ENCODE measurements at places on chromosomes 1 and 21.

- no peak for DNase-seq
Observed at GRCh38 chr1:174964972-174965361, 34.8 kb upstream of the CACYBP start.

DNA sequence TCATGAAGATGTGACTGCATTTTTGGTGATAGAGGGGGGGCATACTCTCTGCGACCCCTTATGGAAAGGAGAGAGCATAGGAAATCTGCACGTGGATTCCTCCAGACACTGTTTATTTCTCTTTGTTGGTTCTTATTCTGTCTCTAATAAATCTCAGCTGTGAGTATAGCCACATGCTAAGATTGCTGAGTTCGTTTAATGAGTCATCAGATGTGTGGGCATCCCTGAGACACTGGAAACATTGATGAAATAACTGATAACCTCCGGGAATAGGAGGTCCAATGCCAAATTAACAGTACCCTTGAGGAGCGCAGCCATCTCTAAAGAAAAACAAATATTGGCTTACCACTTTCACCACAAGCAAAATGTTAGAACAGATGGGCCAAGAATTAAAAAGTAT lies 880.2 kb upstream of the NEGR1 start:
- no peak for DNase-seq

GRCh38 chr1:33719326-33719725 lies 144.6 kb upstream of the HMGB4 start:
- DNase-seq = no peak

DNA sequence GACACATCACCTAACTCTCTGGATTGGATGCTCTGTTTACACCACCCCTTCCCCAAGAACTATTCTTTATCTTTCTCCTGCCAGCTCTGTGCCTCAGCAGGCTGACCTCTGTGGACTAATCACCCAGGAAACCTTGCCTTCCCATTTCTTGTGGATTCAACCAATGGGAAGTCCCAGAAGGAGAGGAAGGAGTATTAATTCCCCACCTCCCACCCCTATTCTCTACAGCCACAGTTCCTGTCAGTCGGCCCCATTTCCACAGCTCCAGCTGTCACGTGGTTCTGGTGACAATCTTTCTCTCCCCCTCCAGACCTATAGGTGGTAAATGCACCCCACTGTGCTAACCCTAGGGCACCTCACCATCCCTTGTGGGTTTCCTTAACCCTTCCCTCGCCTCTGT lies 46.8 kb upstream of the SSBP3 start:
- no peak for DNase-seq

- no peak for DNase-seq
Observed at GRCh38 chr1:32372149-32372756, 9.9 kb downstream of the TSSK3 start.

GRCh38 chr1:222335586-222335985 lies 212.3 kb downstream of the HHIPL2 start:
- DNase-seq = no peak

DNA sequence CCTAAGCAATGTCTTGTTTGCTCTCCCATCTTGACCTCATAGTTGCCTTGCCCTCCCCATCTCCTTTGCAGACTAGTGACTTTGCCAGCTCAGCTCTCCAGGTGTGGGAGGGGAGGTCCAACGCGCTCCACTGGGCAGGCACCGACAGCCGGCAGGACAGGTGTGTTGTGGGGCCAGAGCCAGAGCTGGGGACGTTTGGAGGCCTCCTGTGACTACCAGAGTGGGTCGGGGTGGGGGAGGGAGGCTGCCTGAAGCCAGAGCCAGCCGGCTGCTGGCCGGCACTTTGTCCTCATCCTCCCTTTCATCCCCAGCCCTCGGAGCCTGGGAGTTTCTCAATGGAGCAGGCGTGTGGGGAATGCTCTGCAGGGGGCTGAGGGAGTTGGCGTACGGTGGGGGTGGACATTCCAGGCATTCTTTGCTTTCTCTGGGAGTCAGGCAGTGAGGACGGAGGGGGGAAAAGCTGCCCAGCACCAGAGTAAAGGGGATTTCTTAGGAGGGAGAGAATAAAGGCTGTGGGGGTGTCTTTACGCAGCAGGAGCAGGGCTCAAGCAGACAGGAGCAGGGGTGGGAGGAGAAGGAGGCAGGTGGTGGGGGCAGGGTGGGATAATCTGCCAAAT lies 20.2 kb downstream of the NUAK2 start:
- DNase-seq = no peak

GRCh38 chr1:151259351-151259750 lies 4.8 kb downstream of the PSMD4 start:
- DNase-seq = no peak

DNA sequence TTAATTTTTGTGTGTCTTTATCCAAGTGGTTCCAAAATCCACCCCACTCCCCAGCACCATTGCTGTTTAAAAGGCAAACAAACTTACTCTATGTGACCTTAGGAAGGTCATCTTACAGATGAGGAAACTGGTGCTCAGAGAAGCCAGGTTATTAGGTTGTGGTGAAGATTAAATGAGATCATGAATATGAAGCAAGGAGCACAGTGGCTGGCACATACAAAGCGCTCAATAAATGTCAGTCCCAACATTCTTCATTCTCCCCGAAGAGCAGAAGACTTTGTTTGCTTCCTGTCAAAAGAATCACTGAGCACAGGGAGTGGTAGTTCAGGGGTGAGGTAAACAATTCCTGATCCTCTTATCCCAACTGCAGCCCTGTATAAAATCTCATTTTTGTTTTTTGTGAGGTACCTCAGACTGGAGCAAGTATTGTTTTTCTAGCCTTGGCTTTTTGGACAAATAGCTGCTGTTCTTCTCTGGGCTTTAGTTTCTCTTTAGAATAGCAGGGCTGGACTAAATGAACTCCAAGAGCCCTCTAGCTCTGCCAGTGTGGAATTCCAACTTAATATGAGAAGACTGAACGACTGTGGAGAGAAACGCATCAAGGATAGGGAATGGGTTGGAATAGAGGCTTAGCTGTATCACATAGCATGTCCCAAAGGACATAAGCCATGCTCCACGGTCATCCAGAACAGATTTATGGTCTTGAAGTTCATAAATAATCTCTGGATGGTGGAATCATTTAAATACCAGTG lies 455.3 kb upstream of the USP24 start:
- no peak for DNase-seq

DNA sequence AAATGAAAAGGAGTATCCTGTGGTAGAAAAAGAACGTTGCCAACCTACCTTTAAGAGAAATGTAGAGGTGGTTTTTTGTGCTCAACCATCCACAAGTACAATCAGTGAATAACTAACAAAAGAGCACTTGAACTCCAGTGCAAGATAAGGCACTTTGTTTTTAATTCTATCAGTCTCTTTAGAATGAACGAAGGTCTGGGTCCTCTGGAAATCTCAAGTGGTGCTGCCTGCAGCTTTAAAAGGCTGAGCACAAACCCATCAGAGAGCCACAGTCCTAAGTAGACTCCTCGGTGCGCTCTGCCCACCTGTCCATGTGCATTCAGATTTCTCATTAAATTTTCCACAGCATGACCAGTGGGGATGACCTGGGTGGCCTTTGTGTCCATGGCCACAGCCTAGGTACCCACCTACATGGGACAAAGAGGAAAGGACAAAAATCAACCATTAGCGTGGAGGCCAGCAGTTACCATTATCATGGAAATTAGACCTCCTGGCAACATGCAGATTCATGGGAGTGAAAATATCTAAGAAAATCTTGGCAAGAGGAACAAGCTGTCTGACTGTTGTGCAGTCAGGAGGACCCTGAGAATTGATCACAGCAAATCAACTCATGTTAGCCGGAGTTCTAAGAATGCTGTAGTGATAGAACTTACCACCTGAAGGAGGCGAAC lies 9.4 kb downstream of the TRIM45 start:
- DNase-seq = no peak

GRCh38 chr21:45959779-45960390 lies 21.7 kb upstream of the COL6A1 start:
- no peak for DNase-seq

- no peak for DNase-seq
Observed at GRCh38 chr1:162641114-162641513, 8.8 kb downstream of the DDR2 start.

GRCh38 chr1:213983493-213984386 lies 4.0 kb upstream of the PROX1 start:
- DNase-seq = no peak

GRCh38 chr1:39272027-39272797 lies 67.7 kb downstream of the MACF1 start:
- DNase-seq = no peak

DNA sequence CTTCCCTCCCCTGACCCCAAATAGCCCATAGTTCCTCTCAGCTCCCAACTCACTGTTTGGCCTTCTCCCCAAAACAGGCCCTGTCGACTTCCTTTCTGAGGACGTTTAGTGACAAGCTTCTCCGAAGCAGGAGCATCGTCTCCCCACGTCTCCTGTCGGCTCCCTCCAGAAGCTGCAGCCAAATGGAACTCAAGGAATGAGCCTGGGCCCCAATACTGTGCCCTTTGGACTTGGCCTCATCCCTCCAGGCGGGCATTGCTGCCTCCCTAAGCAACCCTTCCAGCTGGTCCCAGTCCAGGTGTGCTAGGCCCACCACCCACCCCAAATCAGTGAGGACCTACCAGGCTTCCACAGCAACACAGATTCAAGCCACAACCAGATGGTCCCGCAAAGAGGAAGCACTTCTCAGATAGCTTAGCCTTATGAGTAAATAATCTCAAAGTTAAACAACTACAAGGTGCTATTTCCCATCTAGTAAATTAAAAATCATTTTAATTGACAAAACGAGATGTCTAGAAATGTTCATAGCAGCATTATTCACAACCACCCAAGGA lies 33.0 kb downstream of the ACOT7 start:
- no peak for DNase-seq

DNA sequence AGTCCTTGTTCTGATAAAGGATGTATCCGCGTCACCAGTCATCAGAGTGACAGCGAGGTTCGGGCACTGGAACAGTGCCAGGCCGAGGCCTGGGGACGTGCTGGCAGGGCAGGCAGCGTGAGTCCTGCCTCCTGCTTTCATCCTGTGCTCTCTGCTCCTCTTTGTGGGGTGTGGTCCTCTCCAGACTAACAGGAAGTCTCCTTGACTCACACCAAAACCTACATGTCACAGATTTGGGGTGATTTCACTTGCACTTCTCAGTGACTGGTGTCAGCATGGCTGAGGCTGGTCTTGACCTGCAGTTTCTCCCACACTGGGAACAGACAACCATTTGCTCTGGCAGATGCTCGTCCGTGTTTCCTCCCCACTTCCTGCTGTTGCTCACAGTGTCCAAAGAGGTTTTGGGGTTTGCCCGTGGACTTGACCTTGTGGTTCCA lies 8.8 kb upstream of the NLRP3 start:
- no peak for DNase-seq

DNA sequence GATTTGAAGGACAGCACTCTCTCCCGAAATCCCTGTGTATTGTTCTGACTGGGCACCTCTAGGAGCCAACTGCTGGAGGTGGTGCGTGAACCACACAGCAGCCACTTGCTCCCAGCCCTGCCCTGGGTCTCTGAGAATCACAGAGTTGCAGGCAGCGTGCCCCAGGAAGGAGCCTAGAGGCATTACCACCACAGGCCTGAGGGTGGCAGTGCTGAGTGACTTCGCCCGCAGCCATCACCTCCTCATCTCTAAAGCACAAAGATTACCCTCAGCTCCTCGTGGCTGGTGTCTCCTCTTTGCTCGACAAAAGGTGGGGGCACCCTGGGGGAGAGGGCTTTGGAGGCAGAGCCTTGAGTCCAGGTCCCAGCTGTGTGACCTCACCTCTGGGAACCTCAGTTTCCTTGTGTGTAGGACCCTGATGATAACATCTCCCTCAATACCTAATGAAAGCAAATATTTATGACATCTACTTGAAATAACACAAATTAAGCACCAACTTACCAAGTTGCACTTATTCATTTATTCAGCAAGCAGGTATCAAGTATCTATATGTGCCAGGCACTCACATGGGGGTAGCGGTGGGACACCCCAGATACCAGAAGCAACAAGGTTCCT lies 86.3 kb downstream of the VWA5B1 start:
- DNase-seq = peak; percentile 41

DNA sequence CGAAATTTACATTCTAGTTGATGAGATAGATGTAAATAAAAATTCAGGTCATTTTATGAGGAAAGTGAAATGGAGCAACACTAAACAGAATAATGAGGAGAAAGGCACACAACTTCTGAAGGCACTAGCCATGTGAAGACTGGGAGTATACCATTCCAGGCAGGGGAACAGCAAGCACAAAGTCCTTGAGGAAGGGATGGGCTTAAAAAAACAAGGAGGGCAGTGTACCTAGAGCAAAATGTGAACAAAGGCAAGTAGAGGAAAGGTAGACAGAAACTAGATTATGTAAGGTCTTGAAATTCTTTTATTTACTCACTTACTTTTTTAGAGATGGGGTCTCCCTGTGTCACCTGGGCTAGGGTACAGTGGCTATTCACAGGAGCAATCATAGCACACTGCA lies 54.1 kb upstream of the LRIG2 start:
- no peak for DNase-seq

DNA sequence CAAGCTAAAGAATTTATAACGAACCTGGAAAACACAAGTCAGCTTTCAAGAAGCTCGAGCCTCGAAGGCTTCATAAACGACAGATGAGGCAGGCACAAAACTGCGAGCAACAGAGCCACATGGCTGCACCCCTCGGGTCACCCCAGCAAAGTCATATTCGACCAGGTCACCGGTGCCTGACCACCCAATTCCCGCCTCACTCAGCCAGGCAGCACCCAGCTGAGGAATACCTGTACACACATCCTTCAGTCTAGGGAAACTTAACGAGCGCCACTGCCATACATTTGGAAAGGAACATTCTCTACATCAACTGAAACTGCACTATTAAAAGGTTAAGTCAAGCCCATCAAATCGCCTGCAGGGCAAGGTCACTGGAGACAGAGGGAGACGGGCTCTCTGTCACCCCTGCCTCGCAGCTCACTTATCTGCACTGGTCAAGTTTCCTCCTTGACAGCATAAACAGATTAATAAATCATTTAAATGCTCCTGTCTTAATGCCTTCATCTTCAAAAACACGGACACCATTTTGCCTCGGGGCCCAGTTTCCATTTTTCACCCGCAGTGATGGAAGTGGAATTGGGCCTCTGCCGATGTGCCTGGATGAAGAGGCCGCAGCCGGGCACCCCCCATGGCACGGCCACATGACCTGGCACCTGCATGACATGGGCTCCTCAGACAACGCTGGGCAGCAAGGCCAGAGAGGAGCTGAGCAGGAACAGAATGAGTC lies 20.6 kb downstream of the NPHP4 start:
- no peak for DNase-seq

GRCh38 chr1:28421744-28422143 lies 52.2 kb downstream of the PHACTR4 start:
- no peak for DNase-seq

- no peak for DNase-seq
Observed at GRCh38 chr1:97898948-97899347, 21.9 kb downstream of the DPYD start.

DNA sequence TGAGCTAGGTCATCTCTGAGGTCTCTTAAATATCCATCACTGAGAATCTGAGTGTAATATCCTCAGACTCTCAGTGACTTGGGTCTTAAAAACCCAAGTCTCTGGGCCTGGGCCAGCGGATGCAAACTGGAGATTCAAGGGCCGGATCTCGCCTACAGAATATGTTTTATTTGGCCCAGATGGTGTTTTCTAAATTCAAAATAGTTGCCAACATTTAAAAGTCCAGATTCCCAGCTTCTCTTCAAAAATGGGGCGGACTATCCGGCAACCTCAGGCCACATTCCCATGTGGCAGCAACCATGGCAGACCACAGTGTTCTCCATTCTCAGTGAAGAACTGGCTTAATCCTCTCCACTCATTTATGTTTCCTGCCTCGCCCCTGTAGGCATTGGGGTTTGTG lies 12.7 kb upstream of the HEYL start:
- DNase-seq = no peak

Data from amygdala (tissue), 56 donors.